ENCODE measurements at places on chromosomes 3 and 15.

DNA sequence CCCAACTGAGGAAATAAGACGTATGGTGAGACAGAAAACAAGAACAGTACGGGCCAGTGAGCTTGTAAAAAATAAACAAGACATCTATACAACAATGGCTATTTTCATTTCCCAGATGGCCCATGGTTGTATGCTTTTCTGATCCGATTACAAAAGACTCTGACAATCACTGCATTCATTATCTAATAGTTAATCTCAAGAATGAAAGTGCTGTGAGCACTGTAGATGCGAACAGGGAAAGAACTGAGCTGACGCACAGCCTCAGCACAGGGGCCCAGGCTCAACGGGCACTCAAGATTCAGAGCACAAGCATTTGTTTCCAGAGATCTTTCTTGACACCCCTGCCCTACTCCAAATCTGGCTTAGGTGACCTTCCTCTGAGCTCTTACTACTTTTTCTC lies 6.9 kb downstream of the MTMR10 start:
- DNase-seq: no peak

DNA sequence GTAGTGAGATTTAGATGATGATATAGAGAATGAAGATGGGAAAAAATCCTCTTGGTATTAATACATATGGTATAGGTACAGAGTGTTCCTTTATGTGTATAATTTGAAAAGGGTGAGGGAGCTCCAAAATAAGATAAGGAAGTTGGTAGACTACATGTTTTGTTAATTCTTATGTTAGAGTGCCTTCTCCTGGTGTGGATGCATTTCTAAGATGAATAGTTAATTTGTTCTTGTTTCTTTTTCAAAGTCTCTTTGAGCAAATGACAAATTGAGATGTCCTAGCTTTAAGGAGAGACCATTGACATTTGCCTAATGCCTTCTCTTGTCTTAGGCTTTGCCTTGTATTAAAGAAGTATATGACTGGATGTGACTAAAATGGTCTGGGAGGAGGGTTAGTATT lies 34.1 kb downstream of the AKAP13 start:
- peak; percentile 28 for DNase-seq

DNA sequence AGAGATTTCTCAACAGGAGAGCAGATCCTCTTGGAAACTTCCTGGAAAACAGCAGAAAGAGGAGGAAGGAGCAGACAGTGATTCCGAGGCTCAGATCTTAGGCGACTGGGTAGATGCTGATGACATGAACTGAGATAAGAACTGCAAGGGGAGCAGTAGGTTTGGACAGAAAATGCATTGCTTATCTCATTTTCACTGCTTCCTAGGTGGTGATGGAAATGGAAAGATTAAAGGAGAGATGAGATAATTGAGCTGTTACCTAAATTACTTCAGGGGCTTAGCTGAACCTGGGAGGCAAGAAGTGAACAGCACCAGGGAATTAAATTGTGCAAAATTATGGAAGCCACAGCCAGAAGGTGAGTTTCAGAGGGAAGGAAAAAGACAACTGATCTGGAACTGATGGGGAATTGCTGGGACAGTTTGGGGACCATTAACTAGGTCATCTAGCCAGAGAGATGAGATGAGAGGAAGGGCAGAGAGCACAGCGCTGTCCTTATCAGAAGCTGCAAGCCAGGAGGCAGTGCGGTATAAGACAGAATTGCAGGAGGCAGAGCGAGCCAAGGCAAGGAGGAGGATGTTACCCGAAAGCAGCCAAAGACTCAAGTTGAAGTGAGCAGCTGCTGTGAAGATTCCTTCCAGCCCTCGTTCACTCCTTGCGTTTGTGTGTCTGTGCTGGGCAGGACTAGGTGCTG lies 140.4 kb downstream of the SRGAP3 start:
- no peak for DNase-seq

GRCh38 chr3:152399374-152399773 lies 130.6 kb downstream of the MBNL1 start:
- DNase-seq: peak; percentile 65

Data from fibroblast of skin of scalp (primary cell).